ENCODE measurements at places on chromosomes 3 and 15. TPM values are rescaled to one million over a fixed set of nuclear protein-coding genes. Genes with fewer than 3 reads are reported as not detected.
A peak's percentile ranks its signal among the peaks of the same experiment; 100 is the strongest.

- no peak for DNase-seq
These were observed 240.5 kb upstream of the CFAP20DC start for GRCh38 chr3:59290358-59290757.

GRCh38 chr3:113947372-113948014, at the start of gene ZDHHC23:
ZDHHC23 (plus strand) TSS chr3:113948013; CDS start chr3:113948803, 790 bp downstream.
- DNase-seq = peak; percentile 68

DNA sequence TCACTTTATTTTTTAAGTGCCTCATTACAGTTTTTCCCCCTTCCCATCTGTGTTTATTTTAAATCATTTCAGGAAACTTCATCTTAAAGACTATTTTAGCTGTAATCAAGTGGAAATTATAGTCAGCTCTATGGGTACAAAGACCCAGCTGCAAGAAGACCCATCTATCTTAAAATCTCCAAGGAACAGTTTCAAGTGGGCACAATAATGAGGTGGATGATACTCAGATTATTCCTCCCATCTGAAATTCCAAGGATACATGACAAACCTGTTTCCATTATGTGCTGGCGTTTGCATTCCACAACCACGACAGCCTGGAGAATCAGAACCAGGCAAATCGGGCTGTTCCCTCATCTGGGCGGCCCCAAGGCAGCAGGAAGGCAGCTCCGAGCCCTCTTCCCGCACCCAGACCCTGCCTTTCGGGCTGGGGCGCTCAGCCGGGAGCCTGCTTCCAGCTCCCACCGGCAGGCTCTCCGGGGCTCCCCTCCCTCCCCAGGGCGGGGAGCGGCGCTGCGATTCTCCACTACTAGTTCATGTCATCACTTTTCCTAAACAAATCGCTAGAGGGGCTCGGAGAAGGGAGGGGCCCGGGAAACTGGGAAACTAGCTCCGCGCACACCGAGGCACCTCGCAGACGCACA, at the start of gene MGLL:
Gene MGLL (minus strand): TSS at position 475 of the 641 bp plus-strand sequence. CDS start 197 bp downstream, at position 278.
- no peak for DNase-seq

DNA sequence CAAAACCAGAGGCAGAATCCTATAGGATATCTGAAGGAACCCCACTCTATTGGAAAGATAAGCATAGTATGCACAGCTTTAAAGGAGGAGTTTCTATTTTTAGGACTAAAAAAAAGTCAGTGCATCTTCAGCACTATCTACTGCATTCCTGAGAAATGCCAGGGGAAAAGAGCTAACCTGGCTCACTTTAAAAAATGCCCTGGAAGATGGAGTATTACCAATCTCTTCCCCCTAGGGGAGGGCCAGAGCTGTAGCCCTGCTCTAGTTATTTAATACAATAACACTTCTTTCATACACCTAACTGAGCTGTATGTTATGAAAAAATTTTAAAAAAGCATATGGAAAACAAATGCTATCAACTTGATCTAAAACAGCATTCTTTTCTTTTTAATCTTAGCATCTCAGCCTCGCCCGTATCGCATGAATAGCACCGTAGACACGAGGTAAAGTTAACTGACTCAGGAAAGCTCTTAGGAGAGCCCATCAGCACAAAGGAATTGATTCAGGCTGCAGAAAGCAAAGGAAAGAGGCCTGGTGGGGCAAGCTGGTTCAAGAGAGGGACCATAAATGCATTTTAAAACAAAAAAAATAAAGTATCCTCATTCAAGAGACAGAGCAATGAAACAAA, 50.2 kb downstream of the TGM4 start:
- DNase-seq = no peak

DNA sequence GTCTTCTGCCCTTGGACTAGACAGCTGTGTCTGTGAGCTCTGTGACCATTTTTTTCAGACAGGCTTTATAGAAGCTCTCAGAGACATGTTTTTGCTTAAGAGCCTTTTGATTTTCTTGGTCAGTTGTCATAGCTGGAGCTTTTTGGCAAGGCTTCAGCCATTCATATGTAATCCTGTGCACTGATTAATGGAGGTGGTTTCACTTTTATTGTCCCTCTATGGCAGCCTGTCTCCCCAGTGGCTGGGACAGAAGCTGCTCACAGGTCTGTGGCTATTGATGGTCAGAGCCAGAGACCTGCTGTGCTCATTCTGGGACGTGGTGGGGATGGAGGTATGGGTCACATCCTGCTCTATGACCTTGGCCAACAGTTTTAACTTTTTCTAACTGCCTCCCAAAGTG, 226.6 kb upstream of the LRRFIP2 start:
- no peak for DNase-seq

DNA sequence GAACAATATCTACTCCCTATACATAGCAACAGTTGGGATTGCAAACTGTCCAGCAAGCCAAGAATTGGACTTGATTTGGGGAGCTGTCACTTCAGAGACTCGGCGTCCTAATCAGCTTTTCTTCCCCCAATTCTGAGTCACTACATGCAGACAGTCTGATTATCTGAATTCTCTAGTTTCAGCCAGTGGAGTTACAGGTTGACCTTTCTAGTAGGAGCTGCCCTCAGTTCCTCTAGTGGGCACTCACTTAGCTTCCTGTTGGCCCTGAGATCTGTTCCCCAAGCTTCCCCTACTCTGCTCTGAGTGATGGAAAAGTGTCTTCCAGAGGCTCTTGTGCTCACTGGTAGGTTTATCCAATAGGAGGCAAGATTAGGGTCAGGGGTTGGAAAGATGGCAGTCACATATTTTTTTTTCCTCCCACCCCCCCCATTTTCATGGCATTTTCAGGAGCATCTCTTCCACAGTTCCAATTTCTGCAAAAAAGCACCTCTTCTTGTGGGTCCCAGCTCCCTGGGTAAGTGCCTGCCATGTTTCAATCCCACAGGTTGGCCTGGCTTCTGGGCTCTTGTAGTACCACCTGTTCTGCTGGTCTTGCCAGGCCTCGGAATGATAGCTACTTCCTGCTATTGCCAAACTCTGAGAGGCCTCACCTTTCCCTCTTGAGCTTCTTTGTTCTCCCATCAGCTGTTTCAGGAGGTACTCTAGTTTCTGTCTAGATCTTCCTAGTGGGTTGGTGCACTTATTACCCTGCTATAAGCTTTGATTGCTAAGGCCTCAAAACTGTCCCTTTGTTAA, 182.2 kb downstream of the RAP2B start:
- no peak for DNase-seq

- no peak for DNase-seq
These were observed 27.8 kb downstream of the HHLA2 start for GRCh38 chr3:108324177-108324576.

DNA sequence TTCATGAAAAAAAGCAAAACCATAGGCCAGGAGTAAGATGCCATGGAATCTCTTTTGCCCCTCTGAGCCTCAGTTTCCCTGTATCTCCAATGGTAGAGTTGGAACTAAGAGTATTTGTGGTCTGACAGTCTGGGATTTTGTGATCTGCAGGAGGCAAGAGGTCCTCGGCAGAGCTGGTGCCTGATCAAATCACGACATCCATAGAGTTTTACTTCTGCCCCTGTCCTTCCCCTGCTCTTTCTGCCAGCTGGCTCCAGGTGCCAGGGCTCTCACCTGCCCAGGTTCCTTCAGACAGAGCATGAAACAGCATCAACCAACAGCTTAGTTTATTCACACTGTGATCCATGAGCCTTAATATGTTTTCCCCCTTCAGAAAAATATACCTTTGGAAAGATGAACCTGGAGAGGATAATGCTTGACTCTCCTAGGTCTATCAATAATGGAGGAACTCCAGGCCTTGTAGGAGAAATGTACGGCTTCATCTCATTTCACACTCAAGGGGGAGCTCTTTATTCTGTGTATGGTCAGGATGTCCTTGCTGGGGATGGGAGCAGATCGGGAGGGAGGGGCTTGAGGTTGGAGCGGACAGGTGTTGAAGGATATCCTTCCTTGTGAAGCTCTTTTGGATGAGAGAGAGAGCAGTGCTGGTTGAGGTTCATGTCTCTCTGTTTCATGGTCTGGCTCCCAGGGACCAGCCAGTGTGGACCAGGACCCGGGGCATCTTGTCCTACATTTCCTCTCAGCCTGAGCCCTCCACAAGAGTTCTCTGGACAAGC, 309.9 kb downstream of the RPLP1 start:
- DNase-seq = peak; percentile 72

- DNase-seq = no peak
These were observed 248.8 kb upstream of the ADAMTS9 start for GRCh38 chr3:64936556-64936955.

- DNase-seq = no peak
These were observed 86.7 kb upstream of the SLC25A36 start for GRCh38 chr3:140854961-140855360.

- no peak for DNase-seq
These were observed 19.3 kb downstream of the GRK7 start for GRCh38 chr3:141782386-141782932.

DNA sequence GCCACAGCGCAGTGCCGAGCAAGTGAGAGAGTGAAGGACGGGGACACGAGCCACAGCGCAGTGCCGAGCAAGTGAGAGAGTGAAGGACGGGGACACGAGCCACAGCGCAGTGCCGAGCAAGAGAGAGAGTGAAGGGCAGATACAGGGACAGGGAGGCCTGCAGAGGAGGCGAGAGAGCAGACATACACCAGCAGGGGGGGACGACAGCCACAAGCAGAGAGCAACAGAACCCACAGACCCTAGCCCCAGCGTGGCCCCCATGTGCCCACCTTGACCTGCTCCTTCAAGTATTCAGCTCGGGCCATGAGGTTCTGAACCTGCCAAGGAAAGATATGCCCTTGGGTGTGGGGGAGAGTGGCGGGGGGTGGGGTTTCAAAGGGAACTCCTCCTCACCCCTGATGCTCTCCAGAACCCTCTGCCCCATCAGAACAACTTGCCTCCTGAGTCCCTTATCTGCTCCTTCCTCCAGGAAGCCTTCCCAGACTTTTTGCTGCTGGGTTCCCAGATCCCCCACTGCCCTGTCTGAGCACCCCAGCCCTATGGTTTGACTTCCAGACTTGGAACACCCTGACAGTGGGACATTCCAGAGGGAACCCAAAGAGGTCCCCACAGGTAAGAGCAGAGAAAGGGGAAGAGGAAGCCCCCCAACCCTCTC, 5.3 kb downstream of the ULK3 start:
- DNase-seq = no peak

- no peak for DNase-seq
These were observed 17.8 kb downstream of the TBL1XR1 start for GRCh38 chr3:177179281-177180067.

DNA sequence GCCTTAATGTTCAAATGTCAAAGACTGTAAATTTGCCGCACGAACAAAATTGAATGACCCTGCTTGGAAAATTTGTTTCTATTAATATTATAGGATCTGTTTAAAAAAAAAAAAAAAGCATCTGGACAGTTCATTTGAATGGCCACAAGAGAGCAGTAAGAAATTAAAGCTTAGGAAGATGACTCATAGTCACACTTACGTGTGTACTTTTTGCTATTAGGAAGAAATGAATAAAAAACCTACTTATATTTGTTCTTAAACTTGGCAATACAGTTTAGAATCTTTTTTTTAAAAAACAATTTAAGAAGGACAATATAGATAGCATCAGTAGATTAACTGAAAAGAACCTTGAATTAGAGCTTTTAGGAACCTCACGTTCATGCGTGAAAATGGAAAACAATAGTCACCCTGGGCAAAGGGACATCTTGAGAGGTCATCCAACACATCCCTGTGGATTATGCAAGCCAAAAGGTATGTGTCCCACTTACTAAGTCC, 621.8 kb downstream of the MECOM start:
- DNase-seq = no peak

DNA sequence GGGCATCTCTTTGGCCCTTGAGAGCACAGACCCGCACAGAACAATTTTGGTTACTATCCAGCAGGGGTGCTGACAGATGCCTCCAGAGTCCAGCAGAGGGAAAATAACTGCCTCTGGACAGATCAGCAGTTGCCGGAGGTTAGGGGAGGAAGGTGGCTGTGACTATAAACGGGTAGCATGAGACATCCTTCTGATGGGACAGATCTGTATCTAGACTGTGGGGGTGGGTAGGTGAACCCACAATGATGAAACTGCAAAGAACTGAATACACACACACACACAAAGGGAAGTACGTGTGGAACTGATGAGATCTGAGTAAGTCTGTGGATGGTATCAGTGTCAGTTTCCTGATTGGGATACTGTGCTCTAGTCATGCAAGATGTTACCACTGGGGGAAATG, 21.2 kb downstream of the ADAMTS7 start:
- no peak for DNase-seq

GRCh38 chr15:52069559-52069958, 43.0 kb downstream of the BCL2L10 start:
- DNase-seq = no peak

DNA sequence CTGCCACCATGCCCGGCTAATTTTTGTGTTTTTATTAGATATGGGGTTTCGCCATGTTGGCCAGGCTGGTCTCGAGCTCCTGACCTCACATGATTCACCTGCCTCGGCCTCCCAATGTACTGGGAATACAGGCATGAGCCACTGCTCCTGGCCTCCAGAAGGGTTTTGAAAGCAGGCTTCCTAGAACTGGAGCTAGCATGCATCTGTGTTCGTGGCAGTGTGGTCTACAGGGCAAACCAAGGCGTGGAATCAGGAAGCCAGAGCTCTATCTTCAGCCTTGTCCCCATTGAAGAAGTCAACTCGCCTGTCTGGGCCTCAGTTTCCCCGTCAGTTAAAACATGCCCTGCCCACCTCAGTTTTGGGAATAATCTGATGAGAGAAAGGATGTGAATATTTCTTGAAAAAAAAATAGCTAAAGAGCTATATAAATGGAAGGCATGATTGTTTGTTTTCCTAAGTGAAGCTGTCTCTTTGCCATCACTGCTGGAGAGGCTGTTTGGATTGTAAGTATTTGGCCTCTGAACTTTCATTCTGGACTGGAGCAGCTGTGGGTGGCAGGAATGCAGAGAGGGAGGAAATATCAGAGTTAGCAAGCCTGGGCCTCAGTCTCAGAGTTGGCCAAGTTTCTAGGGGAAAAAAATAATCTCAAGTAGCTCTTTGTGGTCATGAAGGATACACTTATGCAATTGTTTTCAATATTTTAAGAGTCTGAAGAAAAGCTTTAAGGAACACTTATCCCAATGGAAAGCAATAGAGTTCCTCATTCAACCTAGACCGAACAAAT, 36.5 kb upstream of the UACA start:
- DNase-seq = no peak

GRCh38 chr15:51837792-51838251, 8.4 kb downstream of the TMOD3 start:
- no peak for DNase-seq

DNA sequence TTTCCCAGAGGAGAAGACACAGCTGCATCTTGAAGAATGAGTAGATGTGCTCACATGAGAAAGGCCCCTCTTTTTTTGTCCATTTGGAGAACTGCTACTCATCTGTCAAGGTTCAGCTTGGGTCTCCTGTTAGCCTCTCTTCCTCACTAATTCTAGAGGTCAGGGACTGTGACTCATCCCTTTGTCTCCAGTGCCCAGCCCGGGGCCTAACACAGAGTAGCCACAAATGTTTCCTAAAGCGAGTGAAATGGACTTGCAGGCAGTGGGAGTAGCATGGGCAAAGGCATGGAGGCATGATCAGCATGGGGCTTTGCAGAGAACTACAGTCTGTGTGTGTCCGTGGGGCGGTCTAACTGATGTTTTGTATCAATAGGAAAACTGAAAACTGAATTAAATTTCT, 33.9 kb upstream of the MRPS22 start:
- DNase-seq = no peak

- no peak for DNase-seq
These were observed 231.1 kb upstream of the PDZRN3 start for GRCh38 chr3:73855813-73856212.

UTS2B gene
- 0.09 TPM for total RNA-seq

TMEM45A gene
- total RNA-seq = 10.1 TPM

GOLGA8J gene
- total RNA-seq = not detected

FOXL2NB gene
- 0.55 TPM for total RNA-seq

GHSR gene
- total RNA-seq = not detected

PIGZ gene
- total RNA-seq = 0.29 TPM

CXCR6 gene
- total RNA-seq = not detected

NPRL2 gene
- 23.0 TPM for total RNA-seq

CCR8 gene
- total RNA-seq = 0.64 TPM

CLASP2 gene
- 60.5 TPM for total RNA-seq

Data from H9 (cell line).